ENCODE measurements at places on chromosomes 7 and 10. TPM values are rescaled to one million over a fixed set of nuclear protein-coding genes. Genes with fewer than 3 reads are reported as not detected.

The VIM gene
- 507 TPM for total RNA-seq

The CFAP46 gene
- total RNA-seq = 0.79 TPM

The POU6F2 gene
- total RNA-seq = not detected

The UNCX gene
- not detected for total RNA-seq

The ZNF853 gene
- total RNA-seq = 0.99 TPM

The DUSP5 gene
- total RNA-seq = 26.7 TPM

The LMOD2 gene
- total RNA-seq = not detected

The AGAP3 gene
- total RNA-seq = 99.0 TPM

The DYNC1I1 gene
- total RNA-seq = 0.21 TPM

The FXYD4 gene
- not detected for total RNA-seq

The AKR1D1 gene
- total RNA-seq = not detected

The ZNF467 gene
- 4.6 TPM for total RNA-seq

The LRRC18 gene
- not detected for total RNA-seq

Measured in airway epithelial cell (primary cell).